ENCODE measurements at places on chromosomes 3 and 15. TPM values are rescaled to one million over a fixed set of nuclear protein-coding genes. Genes with fewer than 3 reads are reported as not detected.

Gene EIF4E3
- 39.2 TPM for total RNA-seq

- no peak for DNase-seq
These were observed 495.4 kb downstream of the FOXP1 start for GRCh38 chr3:71088019-71088708.

Gene PPARG
- total RNA-seq, result not detected

DNA sequence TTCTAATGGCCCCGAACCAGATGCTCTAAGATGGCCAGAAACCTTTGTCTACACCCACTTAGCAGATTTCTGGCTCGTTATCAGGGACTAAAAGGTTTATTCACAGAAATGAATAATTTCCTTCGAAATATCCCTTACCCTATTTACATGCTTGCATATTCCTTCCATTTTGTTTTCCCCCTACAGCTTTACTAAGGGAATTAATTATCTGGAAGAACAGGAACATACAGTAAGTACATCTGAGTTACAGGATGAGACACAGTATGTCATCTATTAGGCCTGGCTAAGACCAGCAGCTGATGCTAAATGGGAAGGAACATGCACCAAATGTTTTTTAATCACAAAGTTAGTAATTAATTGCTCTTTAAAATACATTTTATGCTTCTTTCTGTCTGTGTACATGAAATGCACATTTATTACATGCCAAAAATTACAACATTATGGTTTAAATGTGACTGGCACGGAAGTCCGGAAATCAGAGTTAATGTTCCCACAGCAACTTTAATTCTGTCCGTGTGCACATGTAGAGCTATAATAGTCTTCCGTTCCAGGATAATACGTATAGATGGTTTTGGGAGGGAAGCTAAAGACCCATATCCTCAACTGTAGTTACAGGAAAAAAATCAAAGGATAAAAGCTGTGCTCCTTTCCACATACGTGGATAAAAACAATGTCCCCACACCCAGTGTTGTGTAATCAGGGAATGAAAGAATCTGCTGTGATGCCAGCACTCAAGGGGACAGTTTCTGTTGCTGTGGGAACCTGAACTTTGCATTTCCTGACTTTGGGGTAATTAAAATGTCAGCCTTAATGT, 82.0 kb downstream of the TIGIT start:
- no peak for DNase-seq

Gene PLS1
- 1.6 TPM for total RNA-seq

- no peak for DNase-seq
These were observed 13.5 kb upstream of the GABRR3 start for GRCh38 chr3:98048586-98048985.

GRCh38 chr15:39442898-39443297, 138.0 kb upstream of the THBS1 start:
- DNase-seq, result no peak

- no peak for DNase-seq
These were observed 1.4 kb downstream of the ARL14 start for GRCh38 chr3:160678292-160678842.

Gene CILP
- total RNA-seq, result 0.45 TPM

DNA sequence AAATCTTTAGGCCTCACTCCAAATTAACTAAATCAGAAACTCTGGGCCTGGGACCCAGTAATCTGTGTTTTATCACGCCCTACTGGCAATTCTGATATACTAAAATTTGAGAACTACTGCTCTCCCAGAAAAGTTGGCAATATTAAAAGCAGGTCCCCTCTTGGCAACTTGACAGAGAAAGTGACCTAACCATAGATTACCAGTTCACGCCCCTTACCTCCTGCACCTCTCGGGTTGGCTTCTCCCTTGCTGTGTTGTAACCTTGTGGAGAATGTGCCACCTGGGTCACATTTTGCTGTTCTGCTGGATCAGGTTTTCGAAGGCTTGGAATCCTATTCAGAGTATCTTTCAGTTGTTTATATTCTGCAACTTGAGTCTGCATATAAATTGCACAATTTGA, 59.1 kb downstream of the GOLIM4 start:
- DNase-seq, result no peak

Gene CRTC3
- total RNA-seq, result 110 TPM

Gene FETUB
- total RNA-seq, result not detected

- DNase-seq, result no peak
These were observed 110.0 kb downstream of the ARNT2 start for GRCh38 chr15:80514071-80514780.

DNA sequence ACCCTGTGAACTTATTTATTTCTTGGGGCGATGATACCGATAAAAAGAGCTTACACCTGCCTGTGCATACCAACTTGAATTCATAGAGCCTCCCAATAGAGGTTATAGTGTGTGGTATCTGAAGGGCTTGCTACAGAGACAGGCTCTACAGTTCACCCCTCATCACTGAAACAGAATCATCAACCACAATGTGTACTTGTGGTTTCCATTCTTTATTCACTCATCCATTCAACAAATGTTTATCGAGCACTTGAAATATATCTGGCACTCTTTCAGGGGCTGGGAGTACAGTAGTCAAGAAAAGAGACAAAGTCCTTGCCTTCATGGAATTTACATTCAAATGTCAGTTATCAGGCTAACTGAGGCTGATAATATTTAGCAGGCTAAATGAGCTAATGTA, 134.4 kb upstream of the SKOR1 start:
- DNase-seq, result no peak

Gene ABTB1
- total RNA-seq, result 115 TPM

- DNase-seq, result no peak
These were observed 1.9 kb downstream of the OSBPL10 start for GRCh38 chr3:31979001-31979697.

DNA sequence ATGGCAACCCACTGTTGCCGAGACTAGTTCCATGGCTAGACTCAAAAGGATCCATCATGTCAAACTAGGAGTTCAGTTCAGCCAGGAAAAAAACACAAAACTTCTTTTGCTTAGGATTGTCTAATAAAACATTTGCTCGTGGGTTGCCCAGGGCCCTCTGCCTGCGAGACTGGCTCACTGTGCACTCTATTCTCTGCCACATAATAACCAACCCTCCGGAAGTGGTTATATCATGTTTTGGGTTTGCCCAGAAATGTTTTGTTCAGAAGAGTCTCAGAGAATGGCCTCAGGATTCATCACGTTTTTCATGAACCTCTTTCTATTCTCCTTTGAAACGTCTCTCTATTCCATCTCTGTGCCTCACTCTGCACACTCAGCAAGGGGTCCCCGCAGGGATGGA, 216.1 kb downstream of the SV2B start:
- DNase-seq, result no peak

Gene SRP14
- total RNA-seq, result 111 TPM

GRCh38 chr3:107516475-107516874, 6.3 kb upstream of the BBX start:
- DNase-seq, result no peak

Gene PCSK6
- total RNA-seq, result 1.8 TPM

- DNase-seq, result no peak
These were observed 51.4 kb downstream of the FAM43A start for GRCh38 chr3:194736896-194737600.

- DNase-seq, result no peak
These were observed 126.7 kb upstream of the SPATA12 start for GRCh38 chr3:56933803-56934202.

Gene SELENOK
- total RNA-seq, result 33.6 TPM

Gene OR5K2
- not detected for total RNA-seq

DNA sequence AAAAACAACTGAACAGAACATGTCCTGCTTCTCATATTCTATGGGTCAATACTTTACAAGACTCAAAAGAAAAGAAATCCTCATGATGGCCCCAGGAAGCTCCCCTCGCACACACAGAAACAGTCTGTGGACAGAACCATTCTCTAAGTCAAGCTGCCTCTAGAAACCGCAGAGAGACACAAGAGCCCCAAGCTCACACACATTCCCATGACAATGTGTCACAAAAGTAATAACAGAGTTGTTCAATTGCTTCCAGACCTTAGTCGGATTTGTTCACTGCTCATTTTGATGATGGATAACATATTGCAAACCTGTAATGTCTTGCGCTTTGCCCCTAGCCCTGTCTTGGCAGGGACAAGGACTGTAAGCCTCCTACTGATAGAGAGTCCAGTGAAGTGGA, 60.9 kb downstream of the UMPS start:
- DNase-seq, result no peak

DNA sequence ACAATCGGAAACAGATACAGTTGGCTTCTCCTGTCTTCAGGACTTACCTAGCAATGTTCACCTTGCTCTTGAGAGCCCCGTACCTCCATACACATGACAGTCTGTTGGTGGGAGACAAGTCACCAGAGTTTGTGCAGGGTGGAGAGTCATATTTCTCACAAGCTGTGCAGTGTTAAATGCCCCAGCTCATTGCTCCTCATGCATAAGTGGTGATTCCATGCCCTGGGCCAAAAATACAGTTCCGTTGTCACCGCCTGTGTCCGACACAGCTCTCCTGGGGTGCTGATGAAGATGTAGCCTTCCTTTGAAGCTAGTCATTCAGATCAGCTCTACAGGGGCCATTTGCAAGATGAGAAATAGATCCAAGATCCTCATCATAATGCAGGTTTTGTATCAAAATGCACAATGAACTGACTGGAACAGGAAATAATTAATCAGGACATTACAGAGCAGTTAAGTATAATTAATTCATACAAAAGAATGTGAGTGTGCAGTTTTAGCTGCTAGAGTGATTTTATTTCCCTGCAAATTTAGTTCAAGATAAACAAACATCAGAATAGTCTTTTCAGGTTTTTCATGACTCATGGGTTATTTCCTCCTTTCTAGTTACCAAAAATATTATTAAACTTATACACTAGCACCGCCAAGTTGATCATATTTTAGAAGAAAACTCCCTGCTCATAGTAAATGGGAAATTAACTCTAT, 66.5 kb downstream of the CD47 start:
- DNase-seq, result no peak

- DNase-seq, result no peak
These were observed 46.4 kb downstream of the GJD2 start for GRCh38 chr15:34708422-34708821.

Gene FSIP1
- total RNA-seq, result 0.50 TPM

DNA sequence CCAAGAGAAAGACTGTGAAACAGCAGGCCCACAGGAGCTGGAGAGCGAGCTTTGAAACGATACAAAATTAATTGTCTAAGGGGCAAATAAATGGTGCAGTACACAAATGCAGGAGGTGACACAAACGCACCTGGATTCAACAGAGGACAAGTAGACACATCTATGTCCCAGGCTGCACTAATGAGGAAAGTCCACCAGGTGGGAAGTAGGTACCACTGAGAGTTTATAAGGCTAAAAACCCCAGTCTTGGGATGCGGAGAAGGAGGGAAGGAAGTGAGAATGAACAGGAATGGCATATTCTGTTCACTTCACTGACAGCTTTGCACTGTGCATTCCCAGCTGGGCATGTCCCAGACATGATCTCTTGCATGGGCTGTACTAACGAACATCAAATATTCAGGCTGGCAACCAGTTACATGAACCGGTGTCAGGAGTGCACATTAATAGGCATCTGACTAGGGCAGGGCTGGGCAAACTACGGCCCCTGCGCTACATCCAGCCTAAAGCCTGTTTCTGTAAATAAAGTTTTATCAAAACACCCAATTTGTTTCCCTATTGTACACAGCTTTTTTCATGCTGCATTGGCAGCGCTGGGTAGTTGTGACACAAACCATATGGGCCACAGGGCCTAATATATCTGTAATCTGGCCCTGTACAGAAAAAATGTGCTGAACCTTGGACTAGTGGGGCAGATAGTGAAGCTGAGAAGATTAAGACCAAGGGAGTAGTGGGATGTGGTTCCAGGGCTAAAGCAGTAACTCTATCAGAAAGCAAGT, 107.0 kb downstream of the IGF2BP2 start:
- DNase-seq, result no peak

GRCh38 chr3:160134964-160135363, 90.3 kb upstream of the C3orf80 start:
- DNase-seq, result no peak

GRCh38 chr3:194773216-194773615, 87.5 kb downstream of the FAM43A start:
- no peak for DNase-seq

- no peak for DNase-seq
These were observed 29.0 kb upstream of the FURIN start for GRCh38 chr15:90839187-90840071.

DNA sequence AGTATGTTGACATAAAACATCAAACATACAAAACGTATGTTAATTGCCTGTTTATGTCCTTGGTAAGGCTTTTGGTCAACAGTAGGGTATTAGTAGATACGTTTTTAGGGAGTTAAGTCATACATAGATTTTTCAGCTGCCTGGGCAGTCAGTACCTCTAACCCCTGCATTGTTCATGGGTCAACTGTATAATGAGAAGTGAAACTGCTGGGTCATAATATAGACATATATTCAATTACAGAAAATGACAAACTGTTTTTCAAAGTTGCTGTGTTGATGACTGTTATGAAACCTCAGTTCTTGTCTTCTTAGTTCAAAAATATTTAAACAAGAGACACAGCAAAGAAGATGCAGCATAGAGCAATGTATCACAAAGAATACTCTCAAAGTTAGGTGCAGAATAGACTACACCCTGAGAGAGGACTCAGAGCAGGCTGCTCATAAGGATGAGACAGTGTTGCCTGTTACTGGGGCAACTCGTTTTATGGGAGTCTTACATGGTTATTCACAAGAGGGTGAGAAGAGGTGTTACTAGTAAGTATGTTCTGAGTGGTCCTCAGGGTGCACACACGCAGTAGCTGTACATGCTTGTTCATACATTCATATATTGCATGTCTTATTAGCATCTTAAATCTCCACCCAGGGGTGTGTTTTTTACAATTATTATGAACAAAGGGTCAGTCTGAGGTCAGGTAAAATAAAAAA, 53.1 kb upstream of the ADAMTS17 start:
- DNase-seq, result no peak

Gene SLC28A1
- total RNA-seq, result not detected

- DNase-seq, result no peak
These were observed 132.3 kb downstream of the KCNAB1 start for GRCh38 chr3:156252656-156253055.

DNA sequence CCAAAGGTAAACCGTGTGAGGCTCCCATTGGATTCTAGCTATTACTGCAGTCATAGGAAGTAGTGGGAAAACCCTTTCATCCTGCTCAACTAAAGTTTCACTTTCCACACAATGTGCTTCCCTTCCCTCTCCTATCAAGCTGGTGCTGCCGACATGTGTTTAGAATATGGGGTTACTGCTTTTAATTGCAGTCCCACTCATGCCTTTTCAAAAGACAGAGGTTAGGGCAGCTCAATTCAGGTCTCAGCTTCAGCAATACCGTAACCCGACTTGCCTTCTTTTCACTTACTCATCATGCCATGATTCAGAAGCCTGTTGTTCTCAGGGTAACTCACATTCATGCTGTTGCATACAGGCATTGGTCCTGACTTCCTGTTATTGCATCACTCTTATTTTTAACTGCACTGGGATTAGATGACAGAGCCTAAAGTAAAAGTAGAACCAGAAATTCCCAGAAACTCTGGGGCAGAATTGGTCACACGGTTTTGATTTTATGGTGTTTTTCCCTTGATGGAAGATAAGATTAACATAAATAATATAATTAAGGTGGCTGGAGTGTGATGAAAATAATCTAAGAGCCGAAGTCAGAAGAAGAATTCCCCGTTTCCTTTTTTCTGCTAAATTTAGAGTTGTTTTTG, 45.7 kb downstream of the C2CD4B start:
- no peak for DNase-seq

- no peak for DNase-seq
These were observed 7.1 kb downstream of the THRB start for GRCh38 chr3:24487325-24488262.

GRCh38 chr3:137163958-137164357, 206.2 kb downstream of the IL20RB start:
- no peak for DNase-seq

- DNase-seq, result no peak
These were observed 14.7 kb downstream of the IQGAP1 start for GRCh38 chr15:90402767-90403166.

Gene TMC3
- not detected for total RNA-seq

Gene MESP2
- total RNA-seq, result not detected
